Stimulated activated CD4-positive, alpha-beta T cell treated with anti-CD3 and anti-CD28 coated beads, Interleukin-15, amount 100 ng/mL, for 24 hours (primary cell): ENCODE measurements at places on chromosomes 11 and 22.

DNA sequence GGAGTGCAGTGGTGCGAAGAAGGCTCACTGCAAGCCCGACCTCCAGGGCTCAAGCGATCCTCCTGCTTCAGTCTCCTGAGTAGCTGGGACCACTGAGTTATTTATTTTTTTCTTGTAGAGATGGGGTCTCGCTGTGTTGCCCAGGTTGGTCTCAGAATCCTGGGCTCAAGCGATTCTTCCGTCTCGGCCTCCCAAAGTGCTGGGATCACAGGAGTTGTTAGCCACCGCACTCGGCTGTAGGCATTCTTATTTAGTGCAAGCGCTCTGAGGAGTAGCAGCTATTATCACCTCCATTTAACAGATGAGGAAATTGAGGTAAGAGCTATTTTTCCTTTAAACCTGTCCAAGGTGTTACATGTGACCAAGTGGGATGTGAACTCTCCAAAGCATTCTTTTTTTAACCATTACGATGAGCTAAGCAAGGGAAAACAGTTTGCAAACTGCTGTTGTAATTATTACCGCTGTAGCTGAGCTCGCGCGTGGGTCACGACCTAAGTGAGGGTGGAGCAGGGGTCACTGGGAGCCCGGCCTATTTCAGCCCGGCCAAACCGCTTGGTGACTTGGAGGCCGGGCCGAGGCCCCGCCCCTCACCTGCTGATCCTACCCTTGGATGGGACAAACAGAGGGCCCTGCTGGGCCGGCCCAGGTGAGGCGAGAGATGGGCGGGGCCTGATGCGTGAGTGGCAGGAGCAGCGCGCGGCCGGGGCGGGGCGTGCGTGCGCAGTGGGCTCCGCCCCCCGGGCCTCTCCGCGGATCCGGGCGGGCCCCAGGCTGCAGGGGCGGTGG lies 449 bp upstream of the KREMEN1 start:
- peak; percentile 90 for DNase-seq

DNA sequence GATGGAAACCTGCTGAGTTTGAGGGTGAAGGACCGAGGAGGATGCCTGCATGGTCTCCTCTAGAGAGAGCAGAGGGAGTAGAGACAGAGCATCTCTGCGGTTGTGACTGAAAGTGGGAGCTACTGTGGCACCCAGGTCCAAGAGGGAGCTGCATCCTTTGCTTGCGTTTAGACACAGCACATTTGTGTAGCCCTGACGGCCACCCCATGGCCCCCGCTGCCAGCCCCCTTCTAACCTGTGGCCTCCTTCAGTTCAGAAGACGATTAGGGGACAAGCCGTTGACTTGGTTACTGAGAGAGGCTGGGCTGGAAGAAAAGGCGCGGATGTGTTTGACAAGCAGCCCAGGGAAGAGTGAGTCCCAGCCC lies 690.9 kb downstream of the BRD1 start:
- DNase-seq = no peak

GRCh38 chr11:134331354-134332188 lies at the start of gene GLB1L2:
TSS of gene GLB1L2 (plus strand) at chr11:134331988. CDS start at chr11:134332062, 74 bp downstream.
- peak; percentile 83 for DNase-seq

GRCh38 chr11:109247071-109247470 lies 174.9 kb upstream of the C11orf87 start:
- DNase-seq = no peak

DNA sequence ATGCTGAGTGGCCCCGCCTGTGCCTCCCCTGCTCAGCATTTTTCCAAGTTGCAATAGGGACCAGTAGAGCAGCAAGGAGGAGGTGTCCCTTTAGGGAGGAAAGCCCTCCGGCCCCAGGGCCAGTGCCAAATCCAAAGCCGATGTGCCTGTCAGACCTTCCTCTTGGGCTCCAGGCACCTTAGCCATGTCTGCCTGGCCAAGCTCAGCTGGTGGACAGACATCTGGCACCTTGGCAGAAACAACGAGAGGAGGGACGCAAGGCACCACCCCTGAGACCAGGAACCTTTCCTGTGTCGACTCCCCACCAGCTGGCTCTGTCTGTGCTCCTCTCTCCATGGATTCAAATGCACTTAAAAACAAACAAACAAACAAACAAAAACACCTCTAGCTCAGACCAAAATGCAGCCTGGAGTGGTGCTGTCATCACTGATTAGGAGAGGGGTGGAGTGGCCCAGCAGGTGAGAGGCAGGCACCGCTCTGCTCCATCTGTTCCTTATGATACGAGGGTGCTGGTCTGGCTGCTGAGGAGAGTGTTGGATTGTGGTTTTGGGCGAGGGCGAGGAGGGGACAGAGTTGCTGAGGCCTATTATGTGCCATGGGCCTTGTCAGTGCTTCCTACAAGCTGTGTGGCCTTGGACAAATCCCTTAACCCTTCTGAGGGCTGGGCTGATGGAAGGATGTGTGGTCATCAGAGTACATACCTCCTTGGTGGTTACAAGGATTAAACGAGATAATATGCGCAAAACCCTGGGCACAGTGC lies 46.2 kb downstream of the TP53I11 start:
- no peak for DNase-seq

DNA sequence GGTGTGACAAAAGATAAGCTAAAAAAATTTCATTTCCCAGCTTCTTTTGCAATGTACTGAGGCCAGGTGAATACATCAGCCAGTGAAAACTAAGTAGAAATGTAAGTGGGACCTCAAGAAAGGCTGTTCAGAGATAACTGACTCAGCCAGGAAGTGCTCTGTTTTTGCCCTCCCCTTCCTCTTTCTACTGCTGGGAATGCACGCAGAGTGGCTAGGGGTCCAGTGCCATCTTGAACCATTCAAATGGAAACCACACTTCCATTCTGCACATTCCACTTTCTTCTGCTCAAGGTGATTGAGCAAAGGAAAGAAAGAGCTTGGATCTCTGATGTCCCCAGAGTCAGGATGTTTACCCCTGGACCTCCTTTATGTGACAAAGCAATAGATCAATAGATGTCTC lies 27.8 kb upstream of the LMO2 start:
- DNase-seq = no peak

- no peak for DNase-seq
Observed at GRCh38 chr11:14927146-14927545, 35.1 kb upstream of the CYP2R1 start.

DNA sequence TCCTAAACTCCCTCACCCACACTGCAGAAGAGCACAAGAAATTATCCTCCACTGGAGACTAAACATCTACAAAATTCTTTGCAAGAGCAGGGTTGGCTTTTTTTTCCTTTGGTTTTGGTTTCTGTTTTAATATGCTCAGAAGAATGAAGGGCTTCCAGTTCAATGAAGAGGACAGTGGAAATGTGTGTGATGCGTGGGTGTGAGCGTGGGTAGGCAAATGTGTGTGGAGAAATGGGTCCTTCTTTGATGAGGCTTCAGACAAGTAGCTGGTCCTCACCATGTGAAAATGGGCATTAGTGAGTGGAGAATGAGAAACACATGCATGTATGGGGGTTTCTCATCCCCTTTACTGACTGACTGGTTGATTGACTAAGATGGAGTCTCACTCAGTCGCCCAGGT lies 263.3 kb upstream of the SYN3 start:
- DNase-seq = no peak

DNA sequence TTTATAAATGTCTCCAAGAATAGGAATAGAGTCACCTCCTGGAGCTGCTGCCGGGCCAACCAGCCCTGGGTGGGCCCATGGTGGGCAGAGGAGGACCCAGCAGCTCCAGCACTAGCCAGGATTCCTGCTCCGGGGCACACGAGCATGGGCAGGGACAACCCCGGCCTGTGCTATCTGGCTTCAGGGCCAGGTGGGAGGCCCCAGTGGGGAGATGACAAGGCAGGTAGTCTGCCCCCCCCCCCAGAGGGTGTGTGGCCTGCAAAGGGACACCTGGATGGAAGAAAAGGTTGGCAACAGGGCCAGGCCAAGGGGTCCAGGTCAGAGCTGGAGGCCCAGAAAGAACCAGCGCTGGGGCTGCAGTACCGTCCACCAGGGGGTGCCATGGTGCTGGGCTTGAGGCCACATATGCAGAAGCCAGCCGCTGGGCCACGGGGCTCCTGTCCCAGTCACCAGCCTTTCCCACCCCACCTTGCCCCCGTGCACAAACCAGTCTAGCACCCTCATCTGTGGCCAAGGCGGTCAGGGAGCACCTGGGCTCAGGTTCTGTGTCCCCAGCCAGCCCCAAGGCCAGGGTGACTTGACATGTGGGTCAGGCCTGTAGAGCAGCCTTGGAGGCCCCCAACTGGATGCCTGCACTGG lies 3.4 kb downstream of the TSPAN32 start:
- DNase-seq = peak; percentile 93

DNA sequence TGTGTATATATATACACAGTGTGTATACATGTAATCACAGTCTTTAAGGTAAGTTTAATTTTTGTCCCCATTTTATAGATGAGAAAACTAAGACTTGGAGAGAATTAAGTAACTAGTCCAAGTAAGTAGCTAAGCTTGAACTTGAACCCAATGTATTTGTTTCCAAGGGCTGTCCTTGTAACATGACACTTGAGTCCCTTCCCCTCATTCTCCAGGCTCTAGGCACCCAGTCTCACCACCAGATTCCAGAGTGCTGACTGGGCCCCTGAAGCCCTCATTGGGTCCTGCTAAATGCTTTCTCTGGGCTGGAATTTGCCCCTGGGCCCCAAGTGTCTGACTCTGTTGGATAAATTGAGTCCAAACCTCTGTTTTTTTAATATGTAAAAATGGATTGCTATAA lies 45.5 kb downstream of the ADM start:
- DNase-seq = no peak

DNA sequence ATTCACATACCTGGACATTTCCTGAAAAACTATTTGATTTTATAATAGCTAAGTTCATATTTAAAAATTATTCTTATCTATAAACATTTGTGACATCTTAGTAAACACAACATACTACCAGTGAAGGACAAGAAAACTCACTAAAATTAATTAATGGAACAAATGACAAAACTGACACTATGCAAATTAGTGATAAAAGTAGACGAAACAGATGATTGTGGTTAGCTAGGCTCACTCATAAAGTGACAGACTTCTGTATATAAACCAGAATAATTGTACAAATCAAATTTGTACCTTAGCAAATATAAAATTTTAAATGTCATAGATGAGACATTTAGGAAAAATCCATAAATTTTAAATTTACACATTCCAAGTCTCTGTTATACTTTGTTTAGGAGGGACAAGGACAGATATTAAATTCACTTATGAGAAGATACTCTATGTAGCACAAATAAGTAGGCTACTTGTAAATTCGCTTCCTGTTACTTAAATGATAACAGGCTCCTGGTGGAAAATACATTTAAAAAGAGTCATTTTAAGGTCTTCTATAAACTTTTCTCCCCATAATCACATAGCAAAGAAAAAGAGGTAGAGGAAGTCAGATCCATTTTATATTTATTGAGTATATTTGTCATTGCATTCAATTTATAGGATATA lies 81.2 kb downstream of the KIF18A start:
- DNase-seq = no peak

- DNase-seq = no peak
Observed at GRCh38 chr11:117678658-117679406, 118.2 kb downstream of the DSCAML1 start.

GRCh38 chr11:75597636-75598035 lies 35.6 kb downstream of the SERPINH1 start:
- no peak for DNase-seq

- no peak for DNase-seq
Observed at GRCh38 chr11:6621711-6622211, 2.5 kb upstream of the TPP1 start.

GRCh38 chr11:115716601-115717529 lies 212.7 kb upstream of the CADM1 start:
- DNase-seq = no peak

GRCh38 chr11:102530558-102530957 lies at the start of gene MMP7:
TSS of gene MMP7 (minus strand) at chr11:102530747. CDS start at chr11:102530700, 47 bp downstream.
- no peak for DNase-seq

DNA sequence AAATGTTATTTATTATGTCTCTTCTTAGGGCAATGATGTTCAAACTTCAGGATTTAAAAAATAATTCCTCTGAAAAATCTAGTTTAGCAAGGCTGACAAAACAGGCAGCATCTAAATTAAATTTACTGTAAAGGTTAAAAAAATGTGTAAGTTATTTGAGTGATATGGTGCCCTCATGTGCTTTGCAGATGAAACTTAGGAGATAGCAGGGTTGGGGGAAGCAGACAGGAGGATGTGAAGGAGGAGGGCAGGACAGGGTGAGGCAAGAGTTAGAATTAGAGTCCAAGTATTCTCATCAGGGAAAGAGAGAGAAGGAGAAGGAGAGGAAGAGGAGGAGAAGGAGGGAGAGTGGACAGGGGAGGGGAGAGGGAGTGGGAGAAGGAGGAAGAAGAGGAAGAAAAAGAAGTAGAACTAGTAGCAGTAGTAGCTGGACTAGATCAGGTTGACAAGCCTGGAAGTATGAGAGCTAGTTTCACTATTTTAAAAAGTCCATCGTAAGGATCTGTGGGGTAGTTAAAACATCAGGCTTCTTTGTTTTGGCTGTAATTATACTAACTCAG lies 141.2 kb upstream of the SESN3 start:
- no peak for DNase-seq
